NCI-H446 (cell line): ENCODE measurements at places on chromosomes 1 and 21.

DNA sequence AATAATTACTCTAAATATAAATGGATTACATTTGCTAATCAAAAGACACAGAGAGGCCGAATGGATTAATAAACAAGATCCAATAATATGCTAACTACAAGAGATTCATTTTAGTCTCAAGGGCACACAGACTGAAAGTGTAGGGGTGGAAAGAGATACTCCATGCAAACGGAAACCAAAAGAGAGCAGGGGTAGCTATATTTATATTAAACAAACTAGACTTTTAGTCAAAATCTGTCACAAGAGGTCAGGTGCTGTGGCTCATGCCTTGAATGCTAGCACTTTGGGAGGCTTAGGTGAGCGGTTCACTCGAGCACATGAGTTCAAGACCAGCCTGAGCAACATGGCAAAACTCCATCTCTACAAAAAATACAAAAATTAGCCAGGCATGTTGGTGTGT is 33.6 kb upstream of the DISP1 start:
- DNase-seq = no peak

GRCh38 chr1:33692206-33693188 is 171.4 kb upstream of the HMGB4 start:
- DNase-seq = no peak

DNA sequence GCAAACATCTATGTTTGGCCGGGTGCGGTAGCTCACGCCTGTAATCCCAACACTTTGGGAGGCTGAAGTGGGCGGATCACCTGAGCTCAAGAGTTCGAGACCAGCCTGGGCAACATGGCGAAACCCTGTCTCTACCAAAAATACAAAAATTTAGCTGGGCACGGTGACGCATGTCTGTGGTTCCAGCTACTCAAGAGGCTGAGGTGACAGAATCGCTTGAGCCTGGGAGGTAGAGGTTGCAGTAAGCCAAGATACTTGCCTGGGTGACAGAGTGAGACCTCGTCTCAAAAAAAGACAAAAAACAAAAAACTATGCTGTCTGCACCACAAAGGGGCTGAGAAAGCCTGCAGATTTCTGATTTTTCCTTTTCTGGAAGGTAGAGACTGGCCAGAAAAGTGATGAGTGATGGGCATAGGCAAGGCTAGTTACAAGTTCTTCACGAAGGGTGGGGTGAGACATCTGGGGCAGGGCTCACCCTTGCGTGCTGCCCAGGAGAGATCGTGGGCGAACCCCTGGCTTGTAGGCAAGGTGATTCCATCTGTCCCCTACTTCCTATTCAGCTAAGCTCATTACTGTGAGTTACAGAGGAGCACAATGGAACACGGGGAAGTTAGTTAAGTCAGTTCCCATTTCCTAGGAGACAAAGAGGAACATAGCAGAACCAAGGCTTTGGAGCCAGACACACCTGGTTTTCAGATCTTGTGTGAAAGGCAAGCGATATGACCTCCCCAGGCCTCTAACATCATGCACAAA is 3.2 kb downstream of the SLC2A1 start:
- no peak for DNase-seq

GRCh38 chr1:179283992-179284391 is 9.6 kb upstream of the SOAT1 start:
- no peak for DNase-seq

DNA sequence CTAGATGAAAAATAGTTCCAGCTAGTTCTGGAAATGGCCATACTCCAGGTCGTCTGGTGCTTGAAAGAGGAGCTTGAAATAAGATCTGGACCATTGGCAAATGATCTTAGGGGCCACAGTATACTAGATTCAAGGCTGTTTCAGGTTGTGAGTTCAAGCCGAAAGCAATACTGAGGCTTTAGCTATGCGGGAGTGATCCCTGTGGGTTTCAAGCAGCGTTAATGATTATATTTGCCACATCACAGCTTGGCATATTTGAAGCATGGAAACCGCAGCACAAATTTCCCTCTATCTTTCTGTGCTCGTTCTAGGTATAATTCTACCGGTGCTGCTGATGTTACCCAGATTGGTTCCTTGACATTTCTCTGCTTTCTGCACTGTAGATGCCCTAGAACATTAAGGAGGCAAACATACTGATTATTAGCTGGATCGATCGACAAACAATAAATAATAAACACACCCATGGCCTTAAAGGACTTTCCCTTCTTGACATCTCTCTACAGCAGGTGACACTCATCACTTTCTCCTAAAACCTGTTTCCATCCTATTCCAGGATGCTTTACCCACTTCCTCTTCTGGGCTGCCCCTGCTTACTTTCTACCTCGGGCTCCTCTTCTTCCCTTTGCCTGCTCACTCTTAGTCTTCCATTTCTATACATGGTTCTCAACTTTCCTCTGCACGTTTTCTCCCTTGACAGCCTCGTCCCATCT is 40.6 kb upstream of the LYST start:
- no peak for DNase-seq

GRCh38 chr1:84410328-84411095 is 12.2 kb downstream of the DNASE2B start:
- DNase-seq = no peak

- no peak for DNase-seq
Observed at GRCh38 chr1:63269571-63269970, 52.8 kb upstream of the FOXD3 start.

DNA sequence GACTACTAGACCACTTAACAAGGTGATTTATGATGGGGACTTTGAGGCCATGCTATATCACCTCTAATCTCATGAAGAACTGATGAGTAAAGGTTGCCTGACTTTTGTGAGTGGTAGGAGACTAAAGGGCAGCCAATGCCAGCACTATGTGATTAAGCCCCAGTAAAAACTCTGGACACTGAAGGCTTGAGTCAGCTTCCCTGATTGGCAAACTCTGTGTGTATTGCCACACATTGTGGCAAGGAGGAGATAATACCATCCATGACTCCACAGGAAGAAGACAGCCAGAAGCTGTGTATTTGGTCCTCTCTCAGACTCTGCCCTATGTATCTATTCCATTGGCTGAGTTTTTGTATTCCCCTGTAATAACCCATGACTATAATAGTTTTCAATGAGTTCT is 413.3 kb upstream of the ZRANB2 start:
- DNase-seq = no peak

DNA sequence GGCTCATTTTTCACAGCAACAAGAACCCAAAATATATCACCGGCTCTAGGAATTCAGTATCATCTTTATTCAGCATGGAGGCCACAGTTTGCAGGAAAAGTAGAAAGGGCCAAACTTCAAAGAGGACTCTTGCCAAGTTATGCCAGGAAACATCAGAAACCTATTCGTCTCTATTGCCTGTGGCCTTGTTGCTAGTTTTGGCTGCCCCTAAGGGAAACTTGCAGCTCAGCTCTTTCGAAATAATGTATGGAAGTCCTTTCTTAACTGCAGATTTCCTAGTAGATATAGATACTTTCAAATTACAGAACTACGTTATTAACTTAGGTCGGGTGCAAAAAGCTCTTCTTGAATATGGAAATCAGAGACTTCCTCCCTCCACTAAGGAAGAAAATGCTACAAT is 4.2 kb upstream of the NENF start:
- DNase-seq = no peak

- peak; percentile 55 for DNase-seq
Observed at GRCh38 chr1:214581785-214582184, 21.2 kb upstream of the CENPF start.

GRCh38 chr1:199396456-199396855 is 631.1 kb upstream of the NR5A2 start:
- no peak for DNase-seq

GRCh38 chr1:217274927-217275654 is 355.8 kb downstream of the GPATCH2 start:
- no peak for DNase-seq
